Umbilical cord (tissue), 2 donors: ENCODE measurements at places on chromosomes 1 and 21.
A peak's percentile ranks its signal among the peaks of the same experiment; 100 is the strongest.

DNA sequence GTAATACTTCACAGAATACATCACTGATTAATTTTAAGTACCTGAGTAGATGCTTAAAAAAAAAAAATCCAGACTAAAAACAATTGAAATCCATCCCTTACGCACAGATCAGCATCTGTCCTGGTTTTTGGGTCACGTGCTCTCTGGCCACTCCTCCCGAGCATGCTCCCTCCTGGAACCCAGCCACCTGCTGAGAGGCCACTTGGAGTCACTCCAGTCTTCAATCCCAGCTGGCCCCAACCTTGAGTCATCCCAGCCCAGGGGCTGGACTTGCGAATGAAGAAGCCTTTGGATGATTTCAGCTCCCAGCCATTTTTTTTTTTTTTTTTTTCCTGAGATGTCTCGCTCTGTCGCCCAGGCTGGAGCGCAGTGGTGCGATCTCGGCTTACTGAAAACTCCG is 8.9 kb downstream of the MAP1LC3C start:
- DNase-seq: peak; percentile 94

GRCh38 chr1:185317886-185318310 is 855 bp upstream of the IVNS1ABP start:
- no peak for DNase-seq

DNA sequence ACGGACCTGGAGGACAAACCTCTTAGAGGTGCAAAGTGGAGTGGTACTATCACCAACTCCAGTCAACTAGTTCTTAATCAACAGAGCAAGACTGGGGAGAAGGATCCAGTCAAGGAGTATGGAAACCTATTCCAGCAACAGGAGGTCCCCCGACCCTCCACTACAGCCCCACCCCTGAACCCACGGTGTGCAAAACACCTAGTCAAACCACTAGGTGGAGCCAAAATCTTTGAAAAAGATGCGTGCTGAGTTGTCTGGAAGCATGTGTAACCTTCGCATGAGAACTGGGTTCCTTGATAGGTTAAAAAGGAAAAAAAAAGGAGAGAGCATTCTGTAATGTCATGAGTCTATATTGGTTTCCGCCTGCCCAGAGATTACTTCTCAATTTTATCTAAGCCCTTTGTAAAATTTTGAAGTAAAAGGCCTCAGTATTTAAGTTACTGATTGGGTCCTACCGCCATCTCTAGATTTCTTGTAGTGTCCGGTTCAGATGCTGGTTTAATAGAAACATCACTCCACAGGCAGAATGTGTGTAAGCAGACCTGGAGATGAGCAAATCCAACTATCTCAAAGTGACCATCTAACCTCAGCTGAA is 81.9 kb upstream of the HAO2 start:
- peak; percentile 63 for DNase-seq

GRCh38 chr1:196515904-196516303 is 92.3 kb downstream of the KCNT2 start:
- no peak for DNase-seq

GRCh38 chr21:31159808-31160207 is 121.5 kb upstream of the KRTAP19-8 start:
- DNase-seq: no peak

- DNase-seq: peak; percentile 79
Measured at GRCh38 chr1:184866991-184867788, 107.1 kb downstream of the NIBAN1 start.

GRCh38 chr21:31398574-31398973 is 54.5 kb upstream of the TIAM1 start:
- DNase-seq: no peak

DNA sequence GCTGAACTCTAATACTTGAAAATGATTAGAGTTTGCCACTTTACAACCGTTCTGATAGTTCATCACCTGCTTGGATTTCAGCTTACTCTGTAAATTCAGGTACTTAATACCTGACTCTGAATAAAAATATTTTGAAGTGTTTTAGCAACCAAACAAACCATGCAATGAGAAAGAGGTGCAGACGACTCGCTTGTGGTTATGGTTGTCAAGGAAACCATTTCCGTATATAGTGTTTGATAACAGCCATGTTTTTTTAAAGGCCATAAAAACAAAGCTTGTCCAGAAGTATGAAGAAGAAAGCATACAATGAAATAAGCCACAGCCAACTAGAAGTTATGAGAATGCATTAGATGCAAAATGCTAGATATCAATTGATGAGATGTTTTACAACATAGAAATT is 167.2 kb upstream of the HMCN1 start:
- DNase-seq: peak; percentile 59

DNA sequence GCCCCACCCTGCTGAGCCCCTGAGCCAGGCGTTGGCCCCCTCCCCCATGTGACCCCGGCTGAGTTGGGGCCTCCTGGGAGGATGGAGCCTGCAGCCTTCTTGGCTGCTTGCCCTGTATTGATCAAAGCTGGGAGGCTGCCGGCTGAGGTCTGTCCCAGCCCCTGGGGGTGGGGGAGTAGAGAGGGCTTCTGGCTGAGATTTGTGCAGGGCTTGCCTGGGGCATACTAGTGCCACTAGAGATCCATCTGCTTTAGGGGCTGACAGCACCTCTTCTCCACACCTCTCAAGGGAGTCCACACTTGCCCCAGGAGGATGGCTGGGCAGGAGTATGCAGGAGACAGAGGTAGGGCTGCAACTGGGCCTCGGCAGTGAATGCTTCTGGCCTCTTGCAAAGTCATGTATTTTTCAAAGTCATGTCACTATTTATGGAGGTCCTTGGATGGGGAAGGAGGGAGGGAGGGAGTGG is 53.6 kb upstream of the SSBP3 start:
- DNase-seq: no peak

GRCh38 chr1:6294890-6295556 is 34.1 kb upstream of the GPR153 start:
- no peak for DNase-seq

DNA sequence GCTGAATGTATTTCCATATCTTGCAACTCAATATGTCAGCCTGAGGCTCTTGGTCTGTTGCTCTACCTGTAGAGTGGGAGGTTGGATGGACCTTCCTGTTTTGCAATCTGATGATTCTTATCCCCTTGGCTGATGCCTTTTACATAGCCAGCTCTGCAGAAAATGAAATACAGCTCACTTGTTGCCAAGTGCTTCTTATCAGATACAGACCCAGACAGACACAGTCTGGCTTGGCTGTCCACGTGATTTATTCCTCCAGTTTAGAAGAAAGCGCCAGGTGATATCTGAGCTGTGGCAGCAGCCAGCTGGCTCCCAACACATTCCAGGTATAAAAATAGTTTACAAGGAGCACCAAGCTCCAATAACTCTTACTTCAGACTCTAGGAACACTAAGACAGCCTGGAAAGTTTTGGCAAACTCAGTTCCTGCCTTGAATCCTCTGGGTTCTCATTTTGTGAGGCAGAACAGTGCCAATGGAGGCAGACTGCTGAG is 479.2 kb upstream of the USP24 start:
- peak; percentile 88 for DNase-seq

DNA sequence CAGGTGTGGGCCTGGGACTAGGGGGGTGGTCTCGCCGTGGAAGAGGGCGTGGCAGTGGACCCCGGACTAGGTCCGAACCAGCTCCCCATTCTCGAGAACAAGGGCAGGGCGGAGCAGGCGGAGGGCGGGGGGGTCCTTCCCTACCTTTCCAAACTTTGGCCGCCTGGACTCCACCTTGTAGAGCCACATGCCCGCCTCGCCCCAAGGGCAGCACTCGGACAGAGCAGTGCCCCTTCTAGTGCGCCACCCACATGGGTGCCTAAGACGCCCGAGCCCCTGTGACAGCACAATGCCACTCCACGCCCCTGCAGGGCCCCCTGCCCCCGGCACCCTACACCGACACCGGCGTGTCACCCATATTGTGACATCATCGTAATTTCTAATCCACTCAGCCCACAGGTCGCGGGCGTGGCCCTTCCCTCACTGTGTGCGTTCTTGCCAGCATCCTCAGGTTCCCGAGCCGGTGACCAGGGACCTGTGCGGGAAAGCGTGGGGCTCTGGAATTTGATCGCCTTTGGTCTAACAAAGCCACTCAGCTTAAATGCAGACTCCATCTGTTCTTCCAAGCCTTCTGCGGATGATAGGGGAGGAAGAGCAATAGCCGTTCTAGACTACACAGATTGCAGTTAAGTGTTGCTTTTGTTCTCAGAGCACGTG is 553 bp upstream of the STMN1 start:
- DNase-seq: no peak

DNA sequence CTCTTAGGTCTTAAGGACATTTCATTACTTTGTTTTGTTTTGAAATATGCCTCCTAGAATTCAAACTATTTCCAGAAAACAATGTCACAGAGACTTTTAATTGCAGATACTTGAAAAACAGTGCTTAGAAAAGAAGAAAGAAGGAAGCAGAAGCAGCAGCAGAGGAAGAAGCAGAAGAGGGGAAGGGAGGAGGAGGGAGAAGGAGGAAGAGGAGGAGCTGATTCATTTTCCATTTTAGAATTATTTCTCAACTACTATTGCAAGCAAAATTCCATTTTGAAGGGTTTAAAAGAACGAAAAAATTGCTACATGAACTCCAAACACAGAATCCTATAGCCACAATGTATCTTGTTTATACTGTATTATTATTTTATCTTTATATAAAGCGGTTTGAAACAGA is 13.9 kb downstream of the RC3H1 start:
- DNase-seq: no peak

GRCh38 chr21:39681257-39681656 is 63.7 kb upstream of the IGSF5 start:
- DNase-seq: no peak

GRCh38 chr1:235504122-235504493 is at the start of gene B3GALNT2:
Gene B3GALNT2 (minus strand): TSS chr1:235504452. CDS start chr1:235504252, 200 bp downstream.
- no peak for DNase-seq

DNA sequence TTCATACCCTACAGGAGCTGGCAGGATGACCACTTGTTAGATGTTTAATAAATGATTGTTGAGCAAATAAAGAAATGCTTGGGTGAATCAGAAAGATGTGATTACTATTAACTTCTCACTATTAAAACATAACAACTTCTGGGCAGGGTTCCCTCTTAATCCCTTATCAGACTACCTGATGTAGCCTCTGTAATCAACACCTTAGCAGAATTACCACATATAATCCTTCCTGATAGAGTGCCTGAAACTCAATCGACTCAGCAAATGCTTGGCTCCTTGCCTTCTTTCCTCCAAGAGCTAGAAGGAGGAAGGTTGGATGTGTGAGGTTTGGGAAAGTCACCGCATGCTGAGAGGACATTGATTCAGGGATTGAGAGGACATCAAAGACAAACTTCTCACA is 34.8 kb upstream of the DSCAM start:
- DNase-seq: no peak

- DNase-seq: no peak
Measured at GRCh38 chr1:44264451-44264771, 51.1 kb downstream of the DMAP1 start.

- peak; percentile 65 for DNase-seq
Measured at GRCh38 chr21:41933313-41934079, 20.3 kb downstream of the C2CD2 start.

DNA sequence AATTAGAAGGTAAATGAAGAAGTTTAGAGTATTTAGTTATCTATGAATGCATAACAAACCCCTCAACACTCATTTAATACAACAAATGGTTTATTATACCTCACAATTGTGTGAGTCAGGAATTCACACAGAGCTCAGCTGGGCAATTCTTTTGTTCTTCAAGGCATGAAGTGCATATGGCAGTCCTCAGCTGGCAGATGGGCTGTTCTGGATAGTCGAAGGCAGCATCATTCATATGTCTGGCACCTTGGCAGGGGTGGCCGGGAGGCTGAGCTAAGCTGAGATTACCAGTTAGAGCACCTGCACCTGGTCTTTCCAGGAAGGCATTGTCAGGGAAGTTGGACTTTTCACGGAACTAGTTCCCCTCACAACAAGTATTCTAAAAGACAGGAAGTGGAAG is 286.2 kb upstream of the DUSP10 start:
- DNase-seq: no peak

DNA sequence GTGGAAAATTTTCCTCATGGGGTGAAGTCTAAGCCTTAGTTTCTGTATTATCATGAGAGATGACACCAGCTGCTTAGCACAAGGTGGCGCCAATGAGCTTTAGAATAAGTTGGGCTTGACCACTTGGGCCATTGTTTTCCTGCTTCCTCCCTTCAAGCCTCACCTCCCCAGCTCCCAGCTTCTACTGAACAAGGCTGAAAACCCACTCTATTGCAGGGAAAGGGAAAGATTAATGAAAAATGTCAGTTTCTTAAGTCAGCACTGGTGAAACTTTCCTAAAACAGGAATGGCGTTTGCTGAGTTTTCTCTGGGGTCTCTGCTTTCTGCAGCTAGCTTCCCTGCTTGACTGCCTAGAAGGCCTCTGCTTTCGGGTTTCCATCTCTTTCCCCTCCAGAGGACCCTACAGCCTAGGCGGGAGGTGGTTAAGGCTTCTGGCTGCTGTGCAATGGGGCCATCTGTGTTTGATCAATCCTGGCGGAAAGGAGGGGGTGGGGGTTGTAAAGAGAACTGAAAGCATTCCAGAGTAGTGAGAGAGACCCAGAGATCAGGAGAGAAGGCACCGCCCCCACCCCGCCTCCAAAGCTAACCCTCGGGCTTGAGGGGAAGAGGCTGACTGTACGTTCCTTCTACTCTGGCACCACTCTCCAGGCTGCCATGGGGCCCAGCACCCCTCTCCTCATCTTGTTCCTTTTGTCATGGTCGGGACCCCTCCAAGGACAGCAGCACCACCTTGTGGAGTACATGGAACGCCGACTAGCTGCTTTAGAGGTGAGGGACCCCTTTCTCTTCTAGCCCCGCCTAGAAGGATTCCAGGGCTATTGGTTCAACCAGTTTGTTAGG is at the start of gene OLFML3:
OLFML3 (plus strand) TSS at position 612 of the 840 bp plus-strand sequence; CDS start at position 655, 43 bp downstream.
- peak; percentile 99 for DNase-seq

GRCh38 chr1:53682881-53683280 is 56.1 kb downstream of the GLIS1 start:
- peak; percentile 6 for DNase-seq

DNA sequence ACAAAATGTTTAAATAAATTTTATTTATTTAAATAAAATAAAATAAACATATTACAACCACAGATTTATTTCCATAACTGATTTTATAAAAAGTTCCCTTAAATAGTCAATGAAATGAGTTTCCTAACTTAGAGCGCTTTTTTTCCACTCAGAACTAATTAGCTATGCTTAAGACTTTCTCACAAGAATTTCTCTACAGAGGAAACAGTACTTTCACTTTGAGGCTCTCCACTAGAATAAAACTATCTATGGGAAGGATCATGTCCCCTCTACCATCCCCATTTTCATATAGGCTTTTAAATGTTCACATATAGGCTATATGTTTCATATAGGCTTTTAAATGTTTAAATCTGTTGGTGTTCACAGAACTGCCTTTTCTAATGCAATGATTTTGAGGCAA is 40.0 kb upstream of the DPH5 start:
- no peak for DNase-seq
